ENCODE measurements at places on chromosomes 16 and 17. TPM values are rescaled to one million over a fixed set of nuclear protein-coding genes. Genes with fewer than 3 reads are reported as not detected.

DNA sequence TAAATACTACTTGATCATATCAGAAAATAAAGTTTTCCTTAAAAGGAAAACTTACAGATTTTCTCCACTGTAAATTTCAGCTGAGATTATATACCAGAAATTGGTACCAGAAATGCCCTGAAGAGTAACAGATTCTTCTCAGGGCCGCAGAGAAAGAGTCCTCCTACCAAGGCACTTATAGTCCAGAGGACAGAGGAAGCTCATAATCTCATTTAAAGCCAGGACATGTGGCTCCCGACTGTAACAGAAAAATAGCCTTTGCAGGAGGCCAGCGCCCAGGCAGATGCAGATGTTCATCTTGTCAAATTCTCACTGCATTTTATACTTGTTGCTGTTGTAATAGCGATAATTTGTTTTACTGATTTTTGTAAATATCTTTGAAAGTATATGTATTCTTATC is 43.7 kb downstream of the TNRC6C start:
- no peak for DNase-seq

DNA sequence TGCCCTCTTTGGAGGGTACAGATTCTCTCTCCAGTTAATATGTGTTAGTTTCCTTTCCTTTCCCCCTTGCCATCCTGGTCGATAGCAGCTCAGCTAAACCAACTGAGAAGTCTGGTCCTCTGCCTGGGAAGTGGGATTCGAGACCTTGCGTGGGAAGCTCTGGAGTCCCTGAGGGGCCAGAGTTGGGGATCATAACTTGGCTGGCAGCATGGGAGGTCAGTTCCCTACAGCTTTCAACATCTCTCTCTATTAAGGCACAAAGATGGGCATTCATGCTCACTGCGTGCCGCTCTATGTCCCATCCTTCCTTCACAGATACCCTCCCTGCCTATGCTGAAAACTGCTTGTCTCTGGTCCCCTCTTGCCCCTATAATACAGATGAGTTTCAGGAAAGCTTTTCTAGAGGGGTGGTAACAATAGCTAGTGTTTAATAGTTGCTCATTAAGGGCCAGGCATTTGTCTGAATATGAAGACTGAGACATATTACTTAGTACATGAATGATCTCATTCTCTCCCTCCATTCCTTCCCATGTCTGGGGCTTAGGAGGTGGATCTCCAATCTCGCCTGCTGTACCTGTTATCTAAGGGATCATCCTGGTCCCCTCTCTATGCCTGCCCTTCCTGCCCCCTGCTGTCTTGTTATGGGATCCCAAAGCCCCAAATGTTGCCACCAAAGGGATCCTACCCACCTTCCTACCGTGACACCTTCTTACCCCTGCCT is 10.8 kb downstream of the THRA start:
- no peak for DNase-seq

GRCh38 chr16:7338826-7339225 is 6.2 kb downstream of the RBFOX1 start:
- no peak for DNase-seq

GRCh38 chr17:67068999-67069398 is 24.6 kb downstream of the CACNG1 start:
- DNase-seq = no peak

The KIF2B gene
- polyA plus RNA-seq = not detected

DNA sequence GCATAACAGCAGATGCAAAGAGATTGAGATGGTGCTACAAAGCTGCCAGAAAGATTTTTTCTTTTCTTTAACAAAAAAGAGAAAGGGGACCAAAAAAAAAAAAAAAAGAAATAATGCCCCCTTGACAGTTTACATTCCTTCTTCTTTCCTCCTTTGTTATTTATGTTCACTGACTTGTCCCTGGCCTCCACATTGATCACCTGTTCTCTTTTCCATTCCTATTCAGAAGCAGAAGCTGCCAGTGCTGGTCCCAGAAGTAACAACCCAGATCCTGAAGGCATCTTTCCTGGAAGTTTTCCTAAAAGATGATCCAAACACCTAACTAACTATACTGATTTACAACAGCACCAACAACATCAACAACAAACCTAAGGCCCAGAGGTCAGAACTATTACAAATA is 728.1 kb downstream of the KCNJ2 start:
- no peak for DNase-seq

The ODAD4 gene
- 5.5 TPM for polyA plus RNA-seq

GRCh38 chr17:80738987-80739730 is 194.5 kb downstream of the RPTOR start:
- no peak for DNase-seq
